ENCODE measurements at places on chromosomes 3 and 15.

- no peak for DNase-seq
These were observed 28.5 kb downstream of the COMMD2 start for GRCh38 chr3:149723781-149724180.

DNA sequence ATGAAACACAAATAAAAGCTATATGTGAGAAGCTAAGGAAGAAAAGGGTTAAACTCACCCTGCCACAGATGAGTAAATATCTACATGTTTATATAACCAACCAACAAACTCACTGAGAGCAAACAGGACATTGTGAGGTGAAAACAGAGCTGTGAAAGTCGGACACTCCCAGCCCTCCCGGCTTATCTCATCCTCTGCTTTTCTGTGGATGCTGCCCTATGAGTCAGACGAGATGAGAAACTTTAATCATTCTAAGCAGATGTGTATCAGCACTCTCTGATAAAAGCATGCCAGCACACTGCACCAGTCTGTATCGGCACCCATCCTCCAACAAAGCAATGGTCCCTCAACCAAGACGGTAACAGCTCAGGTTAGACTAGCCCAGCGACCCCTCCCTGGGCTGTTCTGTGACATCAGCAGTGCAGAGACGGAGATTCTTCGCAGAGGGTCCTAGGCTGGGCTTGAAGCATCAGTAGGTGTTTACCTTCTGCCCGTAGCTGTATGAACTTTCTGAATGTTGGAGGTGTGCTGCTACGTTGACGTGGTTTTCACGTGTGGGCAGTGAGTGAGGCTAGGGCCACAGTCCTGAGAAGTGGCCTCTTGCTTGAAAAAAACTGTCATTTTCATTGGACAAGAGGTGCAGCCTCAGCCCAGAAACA is 119.8 kb upstream of the ALDH1A3 start:
- DNase-seq: no peak

DNA sequence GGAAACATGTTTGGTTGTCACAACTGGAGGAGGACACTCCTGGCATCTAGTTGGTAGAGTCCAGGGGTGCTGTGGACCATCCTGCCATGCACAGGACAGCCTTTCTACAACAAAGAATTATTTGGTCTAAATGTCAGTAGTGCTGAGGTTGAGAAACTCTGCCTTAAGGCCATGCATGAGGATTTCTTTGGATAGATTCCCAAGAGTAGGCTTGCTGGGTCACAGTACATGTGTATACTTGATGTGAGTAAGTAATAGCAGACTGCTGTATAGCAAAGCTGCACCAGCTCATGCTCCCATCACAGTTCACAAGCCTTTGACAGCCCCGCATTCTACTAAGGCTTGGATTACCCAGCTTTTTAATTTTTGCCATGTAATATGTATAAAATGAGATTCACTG is 151.3 kb downstream of the MFSD1 start:
- DNase-seq: no peak

- no peak for DNase-seq
These were observed 20.0 kb downstream of the MELTF start for GRCh38 chr3:197009532-197010019.

DNA sequence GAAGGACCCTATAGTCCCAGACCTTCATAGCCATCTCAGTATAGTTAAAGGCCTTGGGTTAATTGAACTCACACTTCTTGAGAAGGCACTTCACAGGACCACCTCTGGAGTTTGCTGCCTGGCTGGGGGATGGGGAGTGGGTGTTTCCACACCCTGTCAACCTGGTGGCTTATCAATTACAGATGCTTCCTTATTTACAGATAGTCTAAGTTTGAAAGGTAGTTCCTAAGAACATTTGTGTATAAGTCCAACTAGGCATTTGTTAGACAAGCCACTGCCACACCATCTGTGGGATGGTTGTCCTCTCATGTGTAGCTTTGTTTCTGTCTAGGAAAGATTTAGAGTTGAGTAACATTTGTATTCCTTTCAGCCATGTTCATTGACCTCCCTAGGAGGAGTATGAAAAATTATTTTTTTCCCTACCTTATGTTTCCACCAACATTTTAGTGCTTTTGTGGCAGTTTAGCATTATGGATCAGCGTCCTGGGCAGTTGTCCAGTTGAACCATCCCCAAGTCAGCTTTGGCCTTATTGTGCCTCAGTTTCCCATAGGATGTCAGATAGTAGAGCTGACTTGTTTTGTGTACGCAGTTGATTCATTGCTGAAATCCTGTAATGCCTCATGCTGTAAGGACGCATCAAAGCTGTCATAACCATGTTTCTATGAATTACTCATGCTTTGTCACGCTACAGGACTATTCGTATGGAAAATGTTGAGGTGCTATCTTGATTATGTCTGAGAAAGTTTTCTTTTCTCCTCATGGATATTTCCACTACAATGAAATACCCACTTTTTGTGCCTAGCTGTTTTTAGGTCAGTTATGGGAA is 21.2 kb upstream of the SIAH2 start:
- DNase-seq: no peak

Data from pons (tissue), 1 donor.